CD4-positive, alpha-beta T cell treated with Interleukin-4 for 1 hour (primary cell): ENCODE measurements at places on chromosomes 2 and 18.

DNA sequence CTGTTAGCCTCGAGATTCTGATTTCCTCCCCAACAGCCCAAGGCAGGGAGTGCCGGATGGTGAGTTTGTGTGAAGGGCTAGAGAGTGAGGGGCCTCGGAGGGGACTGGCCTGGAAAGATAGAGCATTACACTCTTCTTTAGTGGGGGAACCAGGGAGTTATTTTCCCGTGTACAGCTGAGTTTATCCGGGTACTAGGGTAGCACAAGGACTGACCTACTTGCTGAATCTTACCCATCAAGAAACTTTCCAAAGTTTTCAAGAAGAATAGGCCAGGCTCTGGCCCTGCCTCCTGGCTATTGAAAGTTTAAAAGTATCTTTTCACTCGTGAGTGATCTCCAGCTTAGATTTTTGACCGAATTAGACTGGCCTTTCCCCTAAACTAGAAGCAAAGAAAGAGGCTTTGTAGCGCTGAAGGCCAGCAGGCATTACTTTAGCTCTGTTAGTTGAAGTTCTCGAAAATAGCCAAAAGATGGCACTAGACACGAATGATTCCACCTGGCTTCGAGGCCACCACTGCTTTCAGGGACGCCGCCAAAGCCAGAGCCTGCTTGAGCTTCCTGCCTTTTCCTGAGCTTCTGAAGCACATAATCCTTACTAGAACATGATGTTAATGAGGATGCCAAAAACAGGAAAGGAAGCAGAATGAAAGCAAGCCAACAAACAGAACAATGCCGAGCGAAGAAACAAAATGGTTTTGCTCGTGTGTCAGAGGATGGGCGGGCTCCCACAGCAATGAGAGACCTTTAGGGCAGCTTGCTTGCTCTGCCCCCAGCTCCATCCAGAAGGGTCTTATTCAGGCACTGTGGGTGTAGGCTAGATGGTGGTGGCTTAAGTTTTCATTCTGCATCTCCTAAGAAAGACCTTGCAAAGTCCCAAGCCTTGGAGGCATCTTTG, 55.8 kb downstream of the TSN start:
- DNase-seq = no peak

GRCh38 chr18:77777163-77777562, 527.5 kb downstream of the GALR1 start:
- DNase-seq = no peak

DNA sequence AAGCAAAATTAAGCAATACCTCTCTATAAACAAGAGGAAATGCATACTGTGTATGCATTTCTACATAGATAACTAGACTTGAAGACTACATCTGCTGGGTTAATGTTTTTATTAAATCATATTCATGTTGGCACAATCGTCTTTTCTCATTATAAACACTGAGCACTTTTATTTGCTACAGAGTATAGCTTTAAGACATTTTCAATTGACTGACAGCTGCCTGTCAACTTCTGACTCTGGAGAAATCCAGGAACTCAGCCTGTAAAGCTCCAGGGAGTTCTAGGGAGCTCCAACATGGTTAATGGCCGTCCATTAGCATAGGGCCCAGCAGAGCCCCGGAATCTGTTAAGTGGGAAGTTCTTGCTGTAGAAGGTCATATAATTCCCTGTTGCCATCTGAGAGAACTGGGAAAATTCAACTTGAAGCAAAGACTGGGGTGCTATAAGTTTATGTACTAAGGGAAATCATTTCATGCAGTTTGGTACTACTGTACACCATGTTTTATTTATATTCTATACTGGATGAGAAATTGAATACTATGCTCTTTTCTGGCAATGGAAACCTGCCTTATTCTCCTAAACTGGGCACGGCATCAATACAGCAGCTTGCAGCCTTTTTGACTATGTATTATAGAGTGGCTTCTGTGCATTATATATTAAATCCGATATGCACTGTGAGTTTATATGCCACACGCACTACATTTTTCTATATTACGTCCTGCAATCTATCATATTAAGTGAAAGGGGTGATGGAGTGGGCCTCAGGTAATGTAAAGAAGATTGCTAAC, 243.5 kb upstream of the ZNF521 start:
- DNase-seq = no peak

- no peak for DNase-seq
Measured at GRCh38 chr2:201174687-201175086, 8.3 kb upstream of the CASP10 start.

- no peak for DNase-seq
Measured at GRCh38 chr2:98583276-98583675, 25.0 kb downstream of the COA5 start.

DNA sequence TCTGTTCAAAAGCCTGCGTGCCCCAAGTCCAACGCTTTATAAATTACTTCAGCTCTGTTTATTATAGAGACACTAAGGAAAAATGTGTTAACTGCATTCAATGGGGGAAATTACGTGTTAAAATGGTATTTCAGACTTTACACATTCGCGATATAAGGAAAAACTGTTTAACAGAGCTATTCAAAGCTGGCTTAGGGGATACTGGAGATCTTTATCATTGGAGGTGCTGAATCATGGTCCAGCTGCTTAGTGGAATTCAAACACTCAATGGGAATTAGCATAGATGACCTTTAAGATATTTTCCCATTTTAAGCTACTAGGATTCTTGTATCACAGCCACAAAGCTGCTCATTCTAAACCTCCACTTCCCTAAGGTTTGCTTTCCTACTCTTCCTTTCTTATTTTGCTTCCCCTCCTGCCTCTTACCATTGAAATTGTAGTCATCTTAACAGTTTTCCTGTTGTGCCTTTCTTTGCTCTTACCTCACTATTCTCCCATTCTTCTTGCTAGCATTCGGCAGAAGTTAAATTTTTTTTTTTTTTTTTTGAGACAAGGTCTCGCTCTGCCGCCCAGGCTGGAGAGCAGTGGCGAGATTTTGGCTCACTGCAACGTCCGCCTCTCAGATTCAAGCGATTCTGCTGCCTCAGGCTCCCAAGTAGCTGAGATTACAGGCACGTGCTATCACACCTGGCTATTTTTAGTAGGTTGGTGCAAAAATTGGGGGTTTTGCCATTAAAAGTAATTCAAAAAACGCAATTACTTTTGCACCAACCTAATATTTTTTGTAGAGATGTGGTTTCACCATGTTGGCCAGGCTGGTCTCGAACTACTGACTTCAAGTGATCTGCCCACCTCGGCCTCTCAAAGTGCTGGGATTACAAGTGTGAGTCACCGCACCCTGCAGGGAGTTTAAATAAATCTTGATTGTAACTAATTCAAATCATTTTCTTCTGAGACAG, 6.5 kb downstream of the SULT6B1 start:
- DNase-seq = no peak

DNA sequence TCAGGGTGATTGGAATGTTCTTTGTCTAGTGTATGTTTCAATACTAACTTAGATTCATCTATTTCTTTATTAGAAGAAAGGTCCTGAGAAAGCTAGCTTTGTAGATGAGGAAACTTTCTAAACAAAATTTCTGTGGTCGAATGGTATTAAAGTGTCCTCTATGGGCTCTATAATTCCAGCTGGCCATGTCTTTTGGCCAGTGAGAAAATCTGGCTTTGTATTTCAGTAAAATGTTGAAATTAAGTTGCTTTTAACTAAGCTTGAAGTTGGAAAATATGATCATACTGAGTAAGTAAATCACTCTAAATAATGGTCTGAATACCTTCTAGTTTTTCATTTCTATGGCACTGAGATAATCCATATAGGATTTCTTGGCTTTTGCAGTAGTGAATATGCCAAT, 148.8 kb downstream of the RDH14 start:
- no peak for DNase-seq

DNA sequence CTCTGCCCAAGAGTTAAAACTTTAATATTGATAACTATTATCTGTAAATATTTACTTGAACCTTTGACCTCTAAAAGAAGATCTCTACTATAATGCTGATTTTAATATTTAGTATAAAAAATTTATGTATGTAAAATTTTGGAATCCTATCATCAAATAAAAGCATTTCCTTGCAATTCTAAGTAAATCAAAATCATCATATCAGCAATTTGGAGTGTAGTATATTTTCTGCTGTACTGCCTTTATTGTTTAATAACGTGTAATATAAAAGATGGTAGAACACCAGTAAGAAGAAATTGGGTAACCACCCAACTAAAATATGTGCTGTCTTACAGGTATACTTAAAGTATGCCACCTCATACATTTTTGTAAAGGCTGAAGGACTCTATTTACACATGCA, 94.6 kb downstream of the TLK1 start:
- no peak for DNase-seq

GRCh38 chr2:2328848-2329247, 2.2 kb downstream of the MYT1L start:
- DNase-seq = no peak

DNA sequence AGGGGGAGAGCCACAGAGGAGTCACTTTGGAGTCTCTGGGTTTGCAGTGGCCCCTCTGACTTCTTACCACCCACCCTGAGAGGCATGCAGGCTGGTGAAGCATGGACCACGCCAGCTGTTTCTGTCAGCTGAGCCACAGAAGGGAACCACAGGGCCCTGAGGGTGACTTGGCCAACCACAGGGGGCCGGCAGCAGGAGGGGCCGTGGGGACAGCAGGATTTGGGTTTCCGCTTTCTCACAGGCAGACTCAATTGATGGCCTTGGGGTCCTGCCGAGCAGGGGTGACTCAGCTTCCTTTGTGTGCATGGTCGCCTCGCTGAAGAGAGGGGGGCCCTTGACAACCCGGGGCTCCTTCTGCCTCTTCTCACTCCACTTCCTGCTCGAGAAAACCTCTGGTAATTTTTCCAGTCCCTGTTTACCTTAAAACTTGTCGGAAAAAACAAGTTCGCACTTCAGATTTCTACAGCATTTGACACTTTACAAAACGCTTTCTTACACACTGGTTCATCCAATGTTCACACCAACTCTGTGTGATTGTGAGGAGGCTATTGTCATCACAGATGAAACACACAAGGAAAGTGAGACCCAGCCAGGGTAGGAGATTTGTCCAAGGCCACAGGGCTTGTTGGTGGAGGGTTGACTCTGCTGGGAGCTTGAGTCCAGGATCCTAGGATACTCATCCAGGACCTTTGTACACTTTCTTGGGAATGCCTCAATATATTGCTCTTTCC, 311.2 kb downstream of the LPIN1 start:
- DNase-seq = peak; percentile 67

- no peak for DNase-seq
Measured at GRCh38 chr2:132754867-132755472, 85.0 kb upstream of the LYPD1 start.

- no peak for DNase-seq
Measured at GRCh38 chr2:44168681-44169154, at the start of gene PPM1B. Gene PPM1B (plus strand): TSS chr2:44168875. CDS start chr2:44201200, 32,325 bp downstream.

- peak; percentile 53 for DNase-seq
Measured at GRCh38 chr2:106096299-106097037, 97.6 kb downstream of the UXS1 start.

GRCh38 chr2:212882626-212883025, 268.8 kb downstream of the IKZF2 start:
- DNase-seq = no peak

DNA sequence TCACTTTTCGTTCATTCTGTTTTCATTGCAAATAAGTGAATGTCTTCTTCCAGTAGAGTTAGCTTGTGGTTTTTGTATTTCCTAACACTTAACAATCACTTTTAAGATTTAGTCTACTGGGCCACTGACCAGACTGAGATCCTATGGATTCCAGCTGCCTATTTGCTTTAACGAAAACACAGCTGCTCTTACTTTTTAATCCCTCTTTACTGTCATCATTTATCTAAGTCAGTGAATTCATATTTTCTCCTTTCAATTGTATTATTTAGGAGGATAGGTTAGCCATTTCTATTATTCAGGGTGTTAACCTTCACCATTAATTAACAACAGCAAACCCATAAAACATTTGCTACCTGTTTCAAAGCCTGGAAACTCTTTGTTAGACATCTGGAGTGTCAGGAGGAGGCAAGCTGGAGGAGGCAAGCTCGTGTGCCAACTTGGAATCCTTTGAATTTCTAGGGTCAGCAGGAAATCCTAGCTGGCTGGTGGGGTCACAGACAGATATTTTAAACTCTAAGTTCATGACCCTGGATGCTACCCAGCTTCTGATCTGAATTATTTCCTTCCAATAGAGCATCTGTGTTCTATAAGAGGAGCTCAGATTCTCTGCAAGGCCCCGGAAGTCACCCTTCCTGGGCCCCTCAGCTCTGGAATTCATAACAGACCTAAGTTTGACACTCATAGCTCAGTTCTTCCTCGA, 385.3 kb downstream of the RBM43 start:
- no peak for DNase-seq

DNA sequence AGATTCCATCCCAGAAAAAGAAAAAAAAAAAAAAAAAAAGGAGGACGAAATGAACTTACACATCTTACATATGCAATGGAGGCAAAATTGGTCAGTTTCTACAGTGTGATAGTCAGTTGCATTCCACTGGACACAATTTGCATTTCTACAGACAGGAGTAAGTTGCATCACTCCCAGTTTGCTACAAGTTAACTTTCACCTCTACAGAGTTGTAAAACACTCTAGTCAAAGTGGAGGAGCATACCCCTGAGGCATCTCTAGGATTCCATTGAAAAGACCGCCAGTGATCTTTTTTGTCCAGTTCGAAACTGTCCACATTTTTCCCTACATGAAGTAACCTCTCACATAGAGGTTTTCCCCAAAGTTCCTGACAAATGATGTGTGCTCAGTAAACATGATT, 202.8 kb downstream of the VAPA start:
- DNase-seq = no peak
